ENCODE measurements at places on chromosomes 4 and X.

- H3K36me3 ChIP-seq: no peaks in the 10 kb centered on the region
- no peaks in the 10 kb centered on the region for H3K27me3 ChIP-seq
- no peak overlapping the region for H3K27ac ChIP-seq
- H3K4me3 ChIP-seq: no peak overlapping the region
- no peaks in the 10 kb centered on the region for H3K4me1 ChIP-seq
Measured at GRCh38 chr4:181030961-181031360, 1212.2 kb upstream of the TENM3 start.

GRCh38 chr4:81607950-81608349 is 136.2 kb upstream of the RASGEF1B start:
- DNase-seq: no peak
- peaks cover 50% of the 10 kb centered on the region for H3K4me1 ChIP-seq
- H3K27me3 ChIP-seq: no peaks in the 10 kb centered on the region
- H3K36me3 ChIP-seq: no peaks in the 10 kb centered on the region

- H3K4me1 ChIP-seq: peaks cover 45% of the 10 kb centered on the region
- no peaks in the 10 kb centered on the region for H3K27me3 ChIP-seq
- peak overlapping the region; percentile 92 for H3K27ac ChIP-seq
- H3K36me3 ChIP-seq: peaks cover 8% of the 10 kb centered on the region
Measured at GRCh38 chrX:13077168-13077567, 32.7 kb upstream of the FAM9C start.

- H3K27ac ChIP-seq: no peak overlapping the region
- no peak for DNase-seq
- H3K27me3 ChIP-seq: no peaks in the 10 kb centered on the region
- H3K4me1 ChIP-seq: no peaks in the 10 kb centered on the region
- H3K4me3 ChIP-seq: no peak overlapping the region
Measured at GRCh38 chr4:30801876-30802275, 81.7 kb downstream of the PCDH7 start.

DNA sequence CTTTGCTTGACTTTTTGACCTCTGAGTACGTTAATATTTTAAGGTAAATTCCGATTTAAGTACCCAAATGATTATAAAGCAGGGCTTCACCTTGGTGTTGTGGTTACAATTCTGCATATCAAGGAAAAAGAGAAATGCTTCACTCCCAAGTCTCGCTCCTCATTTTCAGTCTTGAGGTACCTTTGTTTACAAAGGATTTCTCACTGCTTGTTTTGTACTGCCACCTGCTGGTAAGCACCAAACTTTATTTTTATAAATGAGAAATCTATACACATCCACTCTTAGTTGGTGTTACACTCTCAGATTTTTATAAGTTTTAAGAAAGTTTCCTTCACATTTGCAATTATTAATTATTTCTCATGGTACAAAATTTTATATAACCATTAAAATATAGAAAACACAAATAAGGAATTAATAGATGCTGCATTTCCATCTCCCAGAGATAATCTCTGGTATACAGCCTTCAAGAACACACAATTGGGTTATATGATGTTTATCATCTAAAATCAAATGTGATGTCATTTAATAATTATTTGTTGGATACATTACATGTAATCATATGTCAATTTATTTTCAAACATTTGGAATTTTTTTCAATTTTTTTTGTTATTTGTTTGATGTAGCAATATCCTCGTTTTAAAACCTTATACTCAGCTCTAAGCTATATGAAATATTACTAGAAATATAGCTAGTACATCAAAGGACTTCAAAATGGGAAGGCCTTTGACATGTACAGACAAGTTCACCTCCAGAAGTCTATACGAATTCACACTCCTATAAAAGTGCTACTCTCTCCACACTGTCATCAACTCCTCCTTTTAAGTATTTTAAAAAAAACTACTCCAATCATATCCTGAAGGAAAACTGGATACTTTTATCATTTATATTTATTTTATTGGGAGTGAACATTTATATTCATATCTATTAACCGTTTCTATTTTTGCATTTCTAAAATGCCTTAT is 179.9 kb downstream of the KCNIP4 start:
- H3K4me3 ChIP-seq: no peak overlapping the region
- H3K4me1 ChIP-seq: no peaks in the 10 kb centered on the region
- H3K27me3 ChIP-seq: peaks cover 4% of the 10 kb centered on the region
- no peak for DNase-seq

DNA sequence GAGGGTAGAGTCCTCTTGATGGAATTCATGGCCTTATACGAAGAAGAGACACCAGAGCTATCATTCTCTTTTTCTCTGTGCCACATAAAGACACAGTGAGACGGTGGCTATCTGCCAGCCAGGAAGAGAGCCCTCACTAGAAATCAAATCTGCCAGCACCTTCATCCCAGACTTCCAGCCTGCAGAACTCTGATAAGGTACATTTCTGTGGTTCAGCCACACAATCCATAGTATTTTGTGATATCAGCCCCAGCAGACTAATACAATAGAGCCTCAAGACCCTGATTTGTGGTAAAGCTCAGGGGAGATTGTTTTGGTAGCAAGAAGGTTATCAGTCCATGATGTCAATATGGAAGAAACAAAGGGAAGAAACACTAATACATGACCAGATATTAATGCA is 1213.2 kb downstream of the NLGN4X start:
- no peak for DNase-seq
- no peaks in the 10 kb centered on the region for H3K36me3 ChIP-seq
- H3K4me3 ChIP-seq: no peak overlapping the region
- H3K4me1 ChIP-seq: no peaks in the 10 kb centered on the region
- no peaks in the 10 kb centered on the region for H3K27me3 ChIP-seq

DNA sequence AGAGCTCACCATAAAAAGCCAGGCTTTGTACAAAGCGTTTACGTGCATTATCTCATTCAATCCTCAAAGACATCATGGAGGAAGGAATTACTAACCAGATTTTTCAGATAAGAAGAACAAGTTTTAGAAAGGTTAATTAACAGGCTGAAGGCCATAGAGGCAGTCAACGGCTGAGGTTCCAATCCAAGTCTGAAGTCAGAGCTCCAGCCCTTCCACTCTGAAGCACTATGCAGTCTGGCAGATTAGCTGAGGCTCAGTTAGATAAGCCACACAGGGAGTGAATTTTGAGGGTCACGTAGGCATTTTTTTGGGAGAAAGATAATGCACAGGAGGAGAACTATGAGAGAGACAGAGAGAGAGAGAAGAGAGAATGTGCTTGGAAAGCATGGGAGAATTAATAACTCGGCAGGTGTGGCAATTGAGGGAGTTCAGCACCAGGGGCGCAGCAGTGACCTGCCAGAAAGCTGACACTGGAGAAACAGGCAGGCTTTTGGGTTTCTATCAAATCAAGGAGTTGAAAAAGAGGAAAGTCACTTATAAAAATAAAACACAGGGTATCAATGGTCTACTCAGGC is 116.5 kb upstream of the NAP1L5 start:
- DNase-seq: no peak
- H3K4me3 ChIP-seq: no peak overlapping the region
- H3K27me3 ChIP-seq: no peaks in the 10 kb centered on the region
- H3K27ac ChIP-seq: no peak overlapping the region
- H3K36me3 ChIP-seq: no peaks in the 10 kb centered on the region

DNA sequence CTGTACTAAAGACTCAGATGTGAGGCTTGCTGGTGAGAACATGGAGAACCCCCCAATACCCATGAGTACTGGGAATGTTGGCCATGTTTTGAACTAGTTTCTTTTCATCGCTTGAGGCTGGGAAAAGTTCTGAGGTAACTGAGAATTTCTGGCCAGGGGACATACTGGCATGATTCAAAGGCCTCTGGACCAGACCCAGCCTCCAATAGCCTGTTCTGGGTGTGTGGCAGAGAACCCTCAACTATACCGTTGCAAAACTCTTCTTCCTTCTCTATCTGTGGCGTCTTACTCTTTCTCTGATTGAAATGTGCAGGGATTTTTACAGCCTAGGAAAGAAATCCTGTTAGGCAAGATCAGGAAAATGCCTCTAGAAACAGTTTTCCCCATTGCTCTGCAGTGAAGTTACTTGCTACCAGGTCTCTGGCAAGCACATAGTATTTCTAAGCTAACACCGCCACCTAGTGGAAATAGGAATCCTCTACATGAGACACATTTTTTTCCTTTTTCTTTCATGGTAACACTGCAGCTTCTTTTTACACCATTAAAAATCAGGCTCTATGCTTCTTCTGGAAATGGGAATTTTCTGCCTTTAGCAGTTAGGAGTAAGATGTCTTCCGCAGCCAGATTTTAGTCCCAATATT is 170.7 kb upstream of the ZCCHC13 start:
- H3K27me3 ChIP-seq: peaks cover 3% of the 10 kb centered on the region
- peaks cover 5% of the 10 kb centered on the region for H3K4me1 ChIP-seq
- DNase-seq: peak; percentile 3
- H3K27ac ChIP-seq: no peak overlapping the region
- H3K36me3 ChIP-seq: peaks cover 4% of the 10 kb centered on the region

GRCh38 chrX:55057675-55058249 is 17.1 kb upstream of the PAGE2B start:
- no peaks in the 10 kb centered on the region for H3K36me3 ChIP-seq
- no peak for DNase-seq
- H3K4me1 ChIP-seq: peaks cover 7% of the 10 kb centered on the region
- H3K27me3 ChIP-seq: peaks cover 13% of the 10 kb centered on the region
- H3K27ac ChIP-seq: no peak overlapping the region

DNA sequence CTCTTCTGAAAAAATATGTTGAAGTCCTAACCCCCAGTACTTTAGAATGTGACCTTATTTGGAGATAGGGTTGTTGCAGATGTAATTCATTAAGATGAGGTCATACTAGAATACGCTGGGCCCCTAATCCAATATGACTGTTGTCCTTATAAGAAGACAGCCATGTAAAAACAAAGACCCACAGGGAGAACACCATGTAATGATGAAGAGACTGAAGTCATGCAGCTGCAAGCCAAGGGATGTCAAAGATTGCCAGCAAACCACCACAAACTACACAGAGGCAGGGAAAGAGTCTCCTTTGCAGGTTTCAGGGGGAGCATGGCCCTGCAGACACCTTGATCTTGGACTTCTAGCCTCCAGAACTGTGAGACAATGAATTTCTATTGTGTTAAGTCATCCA is 37.4 kb downstream of the CXorf58 start:
- H3K4me3 ChIP-seq: no peak overlapping the region
- H3K36me3 ChIP-seq: no peaks in the 10 kb centered on the region
- H3K4me1 ChIP-seq: no peaks in the 10 kb centered on the region
- no peak overlapping the region for H3K27ac ChIP-seq

DNA sequence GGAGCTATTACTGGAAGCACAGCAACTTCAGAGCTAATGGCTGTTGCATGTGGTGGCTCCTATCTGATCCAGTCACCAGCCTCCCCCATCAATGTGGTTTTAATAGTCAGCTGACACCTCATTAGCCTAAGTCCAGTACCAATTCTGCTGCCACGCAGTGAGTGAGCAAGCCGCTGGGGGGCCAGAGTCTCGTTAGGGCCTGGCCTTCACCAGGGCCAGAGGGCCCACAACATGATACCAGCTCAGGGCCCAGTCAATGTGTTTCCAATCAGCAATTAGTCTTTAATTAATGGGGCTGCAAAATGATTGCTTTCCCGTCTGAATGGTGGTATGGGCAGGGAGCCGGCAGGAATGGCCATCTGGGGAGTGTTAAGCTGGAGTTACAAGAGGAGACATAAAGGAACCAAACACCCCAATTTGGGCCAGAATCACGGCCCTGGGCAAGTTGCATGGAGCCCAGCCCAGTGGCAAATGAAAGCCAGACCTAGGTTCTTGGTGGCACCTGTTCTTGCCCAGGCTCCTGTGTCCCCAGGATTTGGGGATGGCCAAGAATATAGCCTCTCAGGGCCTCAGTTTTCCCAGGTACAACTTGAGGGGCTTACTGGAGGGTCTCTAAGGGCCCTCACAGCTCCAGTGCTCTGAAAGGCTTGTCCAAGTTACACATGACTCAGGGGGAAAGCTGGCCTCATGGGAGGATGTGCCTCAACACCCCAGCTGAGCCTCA is 119.2 kb downstream of the EFNB1 start:
- H3K27me3 ChIP-seq: no peaks in the 10 kb centered on the region
- H3K36me3 ChIP-seq: no peaks in the 10 kb centered on the region
- H3K27ac ChIP-seq: no peak overlapping the region
- no peak for DNase-seq

DNA sequence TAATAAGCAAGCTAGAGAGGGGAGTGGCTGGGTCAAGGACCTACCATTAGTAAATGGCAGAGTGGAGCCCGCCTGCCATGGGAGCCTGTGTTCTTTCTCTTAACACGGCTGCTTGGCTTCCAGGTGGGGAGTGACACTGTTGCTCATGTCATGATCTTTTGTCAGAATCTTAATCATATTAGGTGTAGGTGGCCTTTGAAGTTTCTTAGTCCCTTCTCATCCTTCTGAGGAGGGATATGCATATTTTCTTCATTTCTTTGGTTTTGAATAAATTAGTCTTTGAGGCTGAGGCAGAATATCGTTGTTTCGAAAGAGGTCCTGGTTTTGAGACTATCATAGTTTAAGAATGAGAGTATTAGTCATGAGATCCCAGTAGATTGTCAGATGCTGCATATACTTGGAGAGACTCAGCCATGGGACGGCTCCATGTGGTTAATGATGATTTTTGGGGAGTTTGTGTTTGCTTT is 28.9 kb downstream of the SNX25 start:
- peaks cover 9% of the 10 kb centered on the region for H3K4me1 ChIP-seq
- no peak overlapping the region for H3K4me3 ChIP-seq
- H3K36me3 ChIP-seq: peaks cover 23% of the 10 kb centered on the region
- no peak for DNase-seq
- no peak overlapping the region for H3K27ac ChIP-seq

DNA sequence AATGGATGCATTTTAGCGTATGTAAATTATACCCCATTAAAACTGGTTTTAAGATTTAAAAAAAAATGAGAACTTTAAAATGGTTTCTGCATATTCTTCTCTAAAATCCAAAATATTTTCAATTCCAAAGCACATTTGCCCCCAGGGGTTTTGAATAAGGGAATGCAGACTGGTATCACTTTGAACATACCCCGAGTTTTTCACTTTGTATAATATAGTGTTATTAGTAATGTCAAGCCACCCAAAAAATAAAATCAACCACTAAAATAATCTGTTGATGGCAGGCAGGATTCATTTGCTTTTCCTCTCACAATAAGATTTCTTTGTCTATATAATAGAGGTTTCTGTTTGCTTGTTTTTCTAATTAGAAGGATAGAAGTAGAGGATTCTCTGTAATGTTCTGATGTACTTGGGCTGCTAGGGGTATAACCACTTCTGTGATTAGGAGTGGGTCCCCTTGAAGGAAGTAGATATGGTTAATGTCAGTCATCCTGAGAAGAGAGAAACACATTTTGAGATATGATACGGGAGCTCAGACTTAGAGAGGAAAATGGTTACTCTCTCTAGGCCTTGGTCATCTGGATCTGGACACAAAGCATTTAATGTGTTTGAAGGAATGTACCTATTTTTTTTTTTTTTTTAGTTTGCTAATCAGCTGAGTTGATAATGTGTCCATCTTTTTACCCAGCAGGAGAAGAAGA is 9.3 kb upstream of the LIN54 start:
- no peaks in the 10 kb centered on the region for H3K4me1 ChIP-seq
- DNase-seq: no peak
- H3K36me3 ChIP-seq: no peaks in the 10 kb centered on the region

- peak overlapping the region; percentile 37 for H3K27ac ChIP-seq
- H3K27me3 ChIP-seq: no peaks in the 10 kb centered on the region
- H3K4me1 ChIP-seq: peaks cover 13% of the 10 kb centered on the region
- H3K4me3 ChIP-seq: no peak overlapping the region
- no peak for DNase-seq
Measured at GRCh38 chr4:102493257-102493656, 7.9 kb upstream of the NFKB1 start.

GRCh38 chrX:131058136-131058868 is at the start of gene ARHGAP36:
TSS of gene ARHGAP36 (plus strand) at chrX:131058346. CDS start at chrX:131081666, 23,320 bp downstream.
- no peaks in the 10 kb centered on the region for H3K36me3 ChIP-seq
- H3K27ac ChIP-seq: no peak within 1 kb of the TSS
- peaks cover 8% of the 10 kb centered on the region for H3K27me3 ChIP-seq
- no peak within 1 kb of the TSS for H3K4me3 ChIP-seq
- H3K4me1 ChIP-seq: no peaks in the 10 kb centered on the region
